Posterior vena cava (tissue), 2 donors: ENCODE measurements at places on chromosomes 13 and 19. TPM values are rescaled to one million over a fixed set of nuclear protein-coding genes. Genes with fewer than 3 reads are reported as not detected.
A peak's percentile ranks its signal among the peaks of the same experiment; 100 is the strongest.

GRCh38 chr19:5738423-5738822, 18.0 kb downstream of the CATSPERD start:
- DNase-seq, result no peak

GRCh38 chr19:34075661-34076091, 96.6 kb upstream of the LSM14A start:
- no peak for DNase-seq

DNA sequence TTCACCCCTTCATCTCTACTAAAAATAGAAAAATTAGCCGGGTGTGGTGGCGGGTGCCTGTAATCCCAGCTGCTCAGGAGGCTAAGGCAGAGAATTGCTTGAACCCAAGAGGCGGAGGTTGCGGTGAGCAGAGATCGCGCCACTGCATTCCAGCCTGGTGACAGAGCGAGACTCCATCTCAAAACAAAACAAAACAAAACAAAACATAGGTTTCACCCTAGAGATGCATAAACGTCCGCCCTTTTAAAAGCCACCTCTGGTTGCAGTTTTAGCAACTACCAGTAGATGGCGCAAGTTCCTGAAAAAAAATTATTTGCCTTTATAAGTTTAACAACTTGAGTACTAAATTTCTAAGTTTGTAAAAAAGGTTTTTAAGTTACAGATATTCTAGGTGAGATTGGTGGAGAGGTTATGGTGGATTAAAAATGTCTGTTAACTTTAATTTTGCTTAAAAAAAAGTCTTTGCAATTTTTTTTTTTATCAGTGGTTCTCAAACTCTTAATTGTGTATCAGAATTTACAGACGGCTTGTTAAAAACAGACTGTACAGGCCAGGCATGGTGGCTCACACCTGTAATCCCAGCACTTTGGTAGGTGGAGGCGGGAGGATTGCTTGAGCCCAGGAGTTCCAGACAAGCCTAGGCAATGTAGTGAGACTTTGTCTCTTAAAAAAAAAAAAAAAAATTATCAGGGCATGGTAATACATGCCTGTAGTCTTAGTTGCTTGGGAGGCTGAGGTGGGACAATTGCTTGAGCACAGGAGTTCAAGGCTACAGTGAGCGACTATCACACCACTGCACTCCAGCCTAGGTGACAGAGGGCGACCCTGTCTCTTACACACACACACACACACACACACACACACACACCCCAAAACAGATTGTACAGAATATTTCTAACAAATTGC, 42.1 kb downstream of the NAA16 start:
- peak; percentile 72 for DNase-seq

DNA sequence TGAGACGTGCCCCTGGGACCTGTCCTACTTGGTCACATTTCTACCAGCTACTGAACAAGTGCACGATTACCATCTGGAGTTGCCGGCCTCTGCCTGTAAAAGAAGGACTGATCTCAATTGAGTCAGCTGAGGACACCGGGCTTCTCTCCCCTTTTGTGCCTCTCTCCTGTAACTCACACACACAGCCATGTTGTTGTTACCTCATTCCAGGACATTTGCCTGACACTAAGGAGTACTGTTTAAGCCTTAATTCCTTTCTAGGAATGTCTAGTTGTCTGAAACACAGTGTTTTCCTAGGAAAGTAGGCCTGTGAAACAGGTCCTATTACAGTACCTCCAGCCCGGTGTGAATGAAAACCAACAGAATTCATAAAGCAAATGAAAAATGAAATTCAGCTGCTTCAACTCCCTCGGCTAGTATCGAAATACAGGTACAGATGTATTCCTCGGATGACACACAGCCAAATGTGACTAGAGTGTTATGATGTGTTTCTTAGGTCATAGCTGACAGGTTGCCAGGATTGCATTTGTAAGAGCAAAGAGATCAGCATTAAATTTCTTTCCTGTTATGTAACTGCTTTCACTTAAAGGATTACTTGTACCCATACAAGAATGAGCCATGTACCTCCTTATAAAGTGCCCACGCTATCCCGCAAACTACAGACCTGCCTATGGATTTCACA, 152.0 kb upstream of the IRS2 start:
- no peak for DNase-seq

Gene DIRAS1
- 11.6 TPM for total RNA-seq

Gene POGLUT2
- 6.2 TPM for total RNA-seq

Gene SYNGR4
- not detected for total RNA-seq

- peak; percentile 58 for DNase-seq
Observed at GRCh38 chr19:29504454-29504853, 21.3 kb upstream of the VSTM2B start.

DNA sequence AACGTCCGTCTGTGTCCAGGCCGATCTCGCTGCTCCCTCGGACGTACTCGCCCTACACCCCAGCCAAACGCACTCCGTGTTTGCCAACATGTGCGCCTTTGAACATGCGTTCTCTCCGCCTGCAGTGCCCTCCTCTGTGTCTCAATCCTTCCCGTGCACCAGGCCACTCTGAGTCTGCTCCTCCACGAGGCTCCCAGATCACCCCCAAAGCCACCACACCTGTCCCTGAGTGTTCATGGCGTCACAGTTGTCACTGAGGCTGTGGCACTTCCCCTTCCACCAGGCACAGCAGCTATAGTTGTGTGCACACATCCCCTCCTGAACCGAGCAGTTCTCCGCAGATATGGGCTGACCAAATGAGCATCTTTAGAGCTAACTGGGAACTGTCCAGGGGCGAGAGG, 35.6 kb downstream of the RASA3 start:
- DNase-seq, result peak; percentile 65

GRCh38 chr13:30871588-30872275, 34.3 kb upstream of the MEDAG start:
- no peak for DNase-seq

Gene LILRB4
- total RNA-seq, result 2.7 TPM

DNA sequence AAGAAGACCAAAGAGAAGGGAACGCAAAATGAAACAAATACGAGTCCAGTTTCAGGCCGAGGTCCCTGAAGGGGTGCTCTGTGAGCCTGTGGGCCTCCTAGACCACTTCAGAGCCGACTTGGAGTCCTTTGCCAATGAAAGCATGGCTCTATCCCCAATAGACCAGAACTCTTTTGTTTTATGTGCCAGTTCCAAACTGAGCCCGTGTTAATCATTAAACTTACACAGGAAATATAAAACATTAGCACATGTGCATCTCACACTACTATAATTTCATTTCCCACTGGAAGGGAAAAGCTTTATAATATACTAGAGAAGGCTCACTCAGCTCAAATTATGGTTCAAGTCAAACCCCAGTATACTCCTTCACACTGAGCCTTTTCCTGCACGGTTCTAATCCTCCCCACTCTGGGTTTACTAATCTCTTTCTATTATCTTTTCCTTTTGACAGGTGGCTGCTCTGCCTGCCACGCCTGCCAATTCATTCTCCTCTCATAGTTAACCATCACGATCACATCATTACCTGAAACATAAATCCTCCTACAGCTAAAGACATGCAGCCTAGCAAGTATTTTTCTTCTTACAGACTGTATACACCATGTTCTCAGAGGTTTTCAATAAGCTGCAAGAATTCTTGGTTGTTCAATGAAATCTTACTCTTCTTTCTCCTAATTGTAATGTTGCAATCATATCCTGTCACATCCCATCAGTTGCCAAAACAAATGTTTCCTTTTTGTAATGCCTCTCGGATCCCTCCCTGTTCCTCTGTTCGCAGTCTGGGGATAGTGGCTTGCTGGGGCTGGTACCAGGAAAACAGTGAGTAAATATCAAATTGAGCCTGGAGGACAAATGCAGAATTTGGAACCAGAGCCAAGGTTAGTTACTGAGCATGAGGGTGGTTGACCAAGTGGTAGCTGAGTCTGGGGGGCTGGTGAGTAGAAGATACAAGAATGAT, 18.8 kb upstream of the WASF3 start:
- DNase-seq, result no peak

- DNase-seq, result no peak
Observed at GRCh38 chr13:73335210-73335609, 276.4 kb downstream of the KLF5 start.

- DNase-seq, result no peak
Observed at GRCh38 chr13:29175250-29175873, 355.2 kb downstream of the MTUS2 start.

DNA sequence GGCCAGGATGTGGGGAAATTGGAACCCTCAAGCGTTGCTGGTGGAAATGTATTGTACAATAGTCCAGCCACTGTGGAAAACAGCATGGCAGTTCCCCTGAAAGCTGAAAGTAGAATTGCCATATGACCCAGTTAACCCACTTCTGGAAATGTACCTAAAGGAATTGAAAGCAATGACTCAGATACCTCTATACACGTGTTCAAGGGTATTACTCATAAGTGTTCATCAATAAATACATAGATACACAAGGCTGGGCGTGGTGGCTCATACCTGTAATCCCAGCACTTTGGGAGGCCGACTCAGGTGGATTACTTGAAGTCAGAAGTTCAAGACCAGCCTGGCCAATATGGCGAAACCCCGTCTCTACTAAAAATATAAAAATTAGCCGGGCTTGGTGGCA, 71.9 kb upstream of the IRS2 start:
- DNase-seq, result no peak

Gene ADGRE3
- 0.23 TPM for total RNA-seq

DNA sequence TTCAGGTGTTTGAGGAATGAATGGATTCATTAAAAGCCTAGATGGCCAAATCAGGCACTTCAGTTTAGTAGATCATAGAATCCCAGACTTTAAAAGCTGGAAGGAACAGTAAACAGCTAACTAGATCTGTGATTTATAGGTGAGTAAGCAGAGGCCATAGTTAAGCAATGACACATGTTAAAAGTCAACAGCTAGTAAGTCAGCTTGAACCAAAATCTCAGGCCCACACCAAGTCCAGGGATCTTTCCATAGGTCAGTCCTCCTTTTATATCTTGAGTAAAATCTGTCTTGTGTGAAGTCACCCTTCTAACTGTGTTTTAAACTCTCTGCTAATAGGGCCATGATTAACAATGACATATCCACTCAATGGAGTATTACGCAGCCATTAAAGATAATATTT, 275.5 kb upstream of the SOX21 start:
- DNase-seq, result no peak
